ENCODE measurements at places on chromosomes 6 and 20.

GRCh38 chr20:54849741-54850140 is 374.3 kb downstream of the DOK5 start:
- no peak for DNase-seq

DNA sequence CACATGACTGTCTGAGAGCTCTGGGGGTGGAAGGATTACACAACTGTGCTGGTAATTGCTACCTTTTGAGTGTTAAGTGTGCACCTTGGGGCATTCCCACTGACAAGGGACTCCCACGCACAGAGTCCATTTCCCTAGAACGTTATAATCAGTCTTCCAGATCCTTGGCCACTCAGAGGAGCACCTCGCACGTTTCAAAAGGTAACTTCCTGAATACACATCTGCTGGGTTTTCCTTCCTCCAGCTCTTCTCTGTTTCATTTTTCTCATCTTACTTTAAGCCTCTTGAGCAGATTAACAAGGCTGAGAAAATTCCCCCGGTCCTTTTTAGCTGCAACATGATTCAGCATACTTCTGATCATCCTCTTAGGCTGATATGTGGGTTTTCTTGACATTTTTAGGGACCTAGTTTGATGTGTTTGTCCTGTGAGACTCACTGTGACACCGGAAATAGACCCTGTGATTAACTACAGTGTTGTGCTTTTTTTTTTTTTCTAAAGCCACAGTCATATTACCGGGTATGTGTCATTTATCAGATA is 98.4 kb upstream of the DUSP22 start:
- DNase-seq = no peak

GRCh38 chr20:3447321-3447720 is 23.5 kb upstream of the ATRN start:
- DNase-seq = no peak

- no peak for DNase-seq
Measured at GRCh38 chr6:6469074-6469473, 119.4 kb upstream of the LY86 start.

GRCh38 chr20:64145458-64146300 is 18.6 kb upstream of the MYT1 start:
- no peak for DNase-seq

DNA sequence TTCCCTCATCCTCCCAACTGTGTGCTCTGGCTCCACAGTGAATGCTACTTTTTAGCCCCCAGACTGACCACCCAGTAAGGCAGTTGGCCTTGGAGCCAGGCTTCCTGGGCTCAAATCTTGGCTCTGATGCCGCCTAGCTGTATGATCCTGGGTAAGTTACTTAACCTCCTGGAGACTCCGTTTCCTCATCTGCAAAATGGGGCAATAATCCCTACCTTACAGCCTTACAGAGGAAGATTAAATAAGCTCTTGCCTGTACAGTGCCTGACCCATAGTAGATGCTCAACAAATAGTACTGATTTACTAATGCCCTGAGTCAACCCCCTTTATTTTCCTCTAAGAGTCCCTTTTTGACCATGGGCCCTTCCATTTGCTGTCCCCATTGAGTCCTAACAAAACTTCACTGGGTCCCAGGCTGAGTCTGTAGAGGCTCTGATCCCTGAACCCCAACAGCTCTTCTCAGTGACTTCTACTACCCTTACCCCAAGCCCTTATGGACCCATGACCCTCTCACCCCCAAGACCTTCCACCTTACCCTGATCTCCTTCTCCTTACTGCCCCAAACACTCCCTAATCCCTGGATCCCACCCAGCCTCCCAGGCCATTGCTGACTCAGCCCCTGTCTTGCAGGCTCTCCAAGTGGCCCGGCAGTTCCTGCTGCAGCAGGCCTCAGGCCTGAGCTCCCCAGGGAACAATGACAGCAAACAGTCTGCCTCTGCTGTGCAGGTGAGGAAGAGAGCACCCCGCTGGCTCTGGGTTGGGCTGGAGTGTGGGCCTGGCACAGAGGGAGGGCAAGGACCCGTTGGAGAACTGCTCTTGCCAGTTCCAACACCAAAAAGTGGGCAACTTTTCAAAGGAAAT is 31.4 kb downstream of the FOXP4 start:
- DNase-seq = peak; percentile 50

DNA sequence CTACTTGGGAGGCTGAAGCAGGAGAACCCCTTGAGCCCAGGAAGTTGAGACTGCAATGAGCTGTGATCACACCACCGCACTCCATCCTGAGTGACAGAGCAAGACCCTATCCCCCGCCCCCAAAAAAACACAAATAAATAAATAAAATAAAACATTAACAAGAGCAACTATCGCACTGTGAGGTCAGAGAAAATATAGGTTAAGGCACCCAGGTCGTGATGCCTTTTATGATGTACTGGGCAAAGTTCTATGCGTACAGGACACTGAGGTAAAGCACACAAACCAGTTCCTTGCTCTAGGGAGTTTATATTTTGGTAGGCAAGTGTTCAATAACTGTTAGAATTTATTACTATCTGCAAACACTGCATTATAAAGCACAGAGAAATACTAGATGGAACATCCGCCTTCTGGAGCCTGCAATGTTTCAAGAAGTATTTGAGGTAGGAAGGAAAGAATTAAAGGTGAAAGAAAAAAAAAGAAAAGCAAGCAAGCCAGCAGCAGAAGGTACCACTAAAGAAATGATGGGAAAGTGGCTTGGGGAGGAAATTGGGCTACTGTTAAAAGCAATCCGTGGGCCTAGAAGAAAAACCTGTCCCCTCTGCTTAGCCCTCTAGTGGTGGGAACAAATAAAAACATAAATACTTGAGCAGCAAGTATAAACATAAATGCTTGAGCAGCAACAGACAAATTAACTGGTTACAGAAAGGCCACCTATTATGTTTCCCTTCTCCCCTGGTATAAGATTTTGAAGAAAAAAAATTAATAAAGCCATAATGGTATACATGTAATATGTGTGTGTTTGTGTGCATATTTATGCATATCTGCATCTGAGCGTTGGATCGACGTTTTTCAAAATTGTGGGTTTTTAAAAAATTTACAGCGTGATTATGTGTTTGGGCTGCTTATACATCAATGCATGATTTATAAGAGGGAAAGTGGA is 128.0 kb downstream of the PHACTR1 start:
- peak; percentile 33 for DNase-seq

- no peak for DNase-seq
Measured at GRCh38 chr20:45917790-45918141, 5.8 kb upstream of the PLTP start.

- DNase-seq = no peak
Measured at GRCh38 chr20:45952861-45953260, 18.4 kb downstream of the PCIF1 start.

DNA sequence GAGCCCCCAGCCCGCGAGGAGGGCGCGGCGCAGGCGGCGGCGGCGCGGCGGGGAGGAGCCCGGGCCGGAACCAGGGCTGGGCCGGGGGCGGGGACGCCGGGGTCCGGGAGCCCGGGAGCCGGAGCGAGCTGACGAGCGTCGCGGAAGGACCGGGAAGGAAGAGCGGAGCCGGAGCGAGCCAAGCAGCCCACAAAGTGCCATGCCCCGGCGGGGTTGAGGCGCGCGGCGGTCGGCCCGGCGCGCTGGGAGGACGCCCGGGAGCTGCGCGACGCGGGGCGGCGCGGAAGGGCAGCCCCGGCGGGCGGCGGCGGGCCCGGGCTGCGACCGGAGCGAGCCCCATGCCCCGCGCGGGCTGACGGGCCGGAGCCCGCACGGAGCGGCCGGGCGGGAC is 289 bp downstream of the FOXP4 start:
- DNase-seq = no peak

DNA sequence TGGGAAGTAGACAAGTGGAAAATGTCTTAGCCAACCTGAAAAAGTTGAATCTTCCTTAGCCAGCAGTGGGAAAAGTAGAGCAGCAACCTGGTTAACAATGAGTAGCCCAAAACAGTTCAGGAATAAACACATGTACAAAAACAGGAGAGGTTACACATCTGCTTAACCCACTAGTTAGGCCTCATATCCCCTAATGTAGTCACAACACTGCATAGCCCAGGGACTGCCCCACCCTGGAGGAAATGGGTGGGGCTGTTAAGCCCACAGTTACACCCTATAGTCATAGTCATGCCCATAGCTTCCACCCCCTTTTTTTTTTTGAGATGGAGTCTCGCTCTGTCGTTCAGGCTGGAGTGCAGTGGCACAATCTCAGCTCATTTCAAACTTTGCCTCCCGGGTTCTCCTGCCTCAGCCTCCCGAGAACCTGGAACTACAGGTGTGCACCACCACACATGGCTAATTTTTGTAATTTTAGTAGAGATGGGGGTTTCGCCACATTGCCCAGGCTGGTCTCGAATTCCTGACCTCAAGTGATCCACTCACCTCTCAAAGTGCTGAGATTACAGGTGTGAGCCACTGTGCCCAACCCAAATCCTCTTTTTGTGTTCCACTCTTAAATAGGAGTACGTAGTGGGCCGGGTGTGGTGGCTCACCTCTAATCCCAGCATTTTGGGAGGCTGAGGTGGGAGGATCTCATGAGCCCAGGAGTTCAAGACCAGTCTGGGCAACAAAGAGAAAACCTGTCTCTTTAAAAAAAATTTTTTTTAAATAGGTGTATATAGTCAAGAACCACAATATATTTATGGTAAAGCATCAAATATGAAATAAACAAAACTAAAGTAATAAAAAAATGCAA is 24.5 kb downstream of the ILRUN start:
- no peak for DNase-seq

DNA sequence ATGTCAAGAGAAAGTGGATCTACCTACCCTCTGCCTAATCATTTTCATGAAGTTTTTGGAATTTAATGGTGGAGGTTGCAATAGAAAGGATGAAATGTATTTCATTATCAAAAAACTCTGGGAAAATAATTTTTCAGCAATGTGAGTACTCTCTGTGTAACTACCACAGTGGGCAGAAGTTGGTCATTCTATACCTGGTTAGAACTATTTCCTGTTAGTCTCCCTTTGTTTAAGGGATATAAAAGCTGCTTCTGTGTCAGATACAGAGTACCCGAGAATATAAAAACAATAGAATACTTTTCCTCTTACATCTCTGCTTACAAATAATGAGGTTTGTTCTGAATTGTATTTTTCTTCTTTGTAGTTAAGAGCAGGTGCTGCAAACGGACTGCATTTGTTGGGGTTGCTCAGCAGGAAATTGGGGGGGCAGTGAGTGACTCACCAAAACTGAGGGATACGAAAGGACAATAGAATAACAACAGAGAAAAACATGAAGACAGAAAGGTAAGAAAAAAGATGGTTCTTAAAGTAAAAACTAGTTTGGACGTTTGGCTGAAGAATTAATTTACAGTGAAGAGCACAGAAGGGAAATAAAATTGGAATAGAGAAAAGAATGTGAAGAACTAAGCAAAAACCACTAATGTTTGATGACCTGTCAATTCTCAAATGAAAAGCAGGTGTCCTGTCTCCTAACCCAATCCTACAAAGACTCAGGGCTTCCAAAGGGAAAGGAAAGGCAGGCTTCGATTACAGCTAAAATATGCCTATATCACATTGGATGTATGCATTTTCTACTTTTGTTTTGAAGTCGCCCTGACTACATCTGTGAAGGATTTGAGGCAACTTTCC is 703.1 kb downstream of the RFPL4B start:
- DNase-seq = no peak

DNA sequence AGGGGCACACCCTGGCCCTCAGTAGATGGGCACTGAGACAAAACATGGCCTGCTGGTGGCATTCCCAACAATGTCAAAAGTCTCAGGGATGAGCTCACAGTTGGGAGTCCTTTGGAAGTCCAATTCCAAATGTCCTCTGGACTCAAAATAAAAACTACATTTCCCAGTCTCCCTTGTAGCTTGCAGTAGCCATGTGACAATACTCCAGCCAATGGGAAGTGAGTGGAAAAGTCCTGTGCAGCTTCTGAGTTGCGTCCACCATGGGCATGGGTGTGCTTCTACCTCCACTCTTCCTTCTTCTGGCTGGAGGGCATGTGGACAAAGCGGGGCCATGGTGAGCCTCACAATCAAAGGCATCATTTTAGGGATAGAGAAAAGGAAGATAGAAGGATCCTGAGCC is 5.8 kb upstream of the ADAM33 start:
- peak; percentile 53 for DNase-seq

DNA sequence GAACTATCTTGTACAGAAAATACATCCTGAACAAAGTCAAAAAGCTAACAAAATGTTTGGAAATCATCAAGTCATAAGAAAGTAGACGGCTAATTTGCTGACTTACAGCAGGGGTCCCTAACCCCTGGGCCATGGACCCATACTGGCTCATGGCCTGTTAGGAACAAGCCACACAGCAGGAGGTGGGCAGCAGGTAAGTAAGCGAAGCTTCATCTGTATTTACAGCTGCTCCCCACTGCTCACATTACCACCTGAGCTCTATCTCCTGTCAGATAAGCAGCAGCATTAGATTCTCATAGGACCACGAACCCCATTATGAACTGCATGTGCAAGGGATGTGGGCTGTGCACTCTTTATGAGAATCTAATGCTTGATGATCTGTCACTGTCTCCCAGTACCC is 115.5 kb downstream of the CDK19 start:
- no peak for DNase-seq

- DNase-seq = no peak
Measured at GRCh38 chr6:8703059-8703458, 267.7 kb upstream of the SLC35B3 start.

GRCh38 chr6:8060346-8060745 is 3.8 kb downstream of the BLOC1S5 start:
- no peak for DNase-seq

GRCh38 chr6:168956884-168957730 is 296.5 kb downstream of the THBS2 start:
- peak; percentile 85 for DNase-seq

- no peak for DNase-seq
Measured at GRCh38 chr6:154218301-154218700, 138.3 kb downstream of the IPCEF1 start.

DNA sequence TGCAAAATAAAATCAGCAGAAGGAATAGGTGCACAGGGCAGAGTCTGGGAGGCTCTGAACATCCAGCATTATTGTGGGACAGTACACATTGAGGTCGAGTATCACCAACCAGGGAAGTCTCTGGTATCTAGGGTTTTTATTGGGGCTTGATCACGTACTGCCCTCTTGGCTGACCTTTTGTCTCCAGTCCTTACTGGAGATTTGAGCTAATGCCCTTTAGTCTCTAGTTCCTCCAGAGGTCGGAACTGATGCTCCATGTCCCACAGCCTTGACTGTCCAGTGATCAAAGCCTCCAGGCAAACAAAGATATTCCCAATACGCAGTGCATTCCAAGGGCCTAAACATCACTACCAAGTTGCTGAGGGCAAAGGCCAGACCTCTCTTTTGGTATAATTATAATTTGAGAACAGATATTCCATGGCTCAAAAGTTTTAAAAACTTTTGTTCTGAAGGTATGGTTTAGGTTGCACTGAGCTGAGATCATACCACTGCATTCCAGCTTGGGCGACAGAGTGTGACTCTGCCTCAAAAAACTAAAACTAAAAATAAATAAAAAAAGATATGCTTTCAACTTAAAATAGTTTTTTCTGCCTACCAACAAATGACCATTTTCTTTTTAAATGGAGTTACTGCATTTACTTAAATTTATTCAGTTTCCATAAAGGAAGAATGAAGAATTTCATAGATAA is 56.9 kb upstream of the DYNLRB1 start:
- no peak for DNase-seq

- DNase-seq = no peak
Measured at GRCh38 chr6:36224918-36225461, 28.4 kb downstream of the BRPF3 start.

Measured in urothelium cell line (cell line).